ENCODE measurements at places on chromosomes 16 and 17.

GRCh38 chr17:4895121-4895520 is 4.2 kb upstream of the C17orf107 start:
- DNase-seq: no peak

DNA sequence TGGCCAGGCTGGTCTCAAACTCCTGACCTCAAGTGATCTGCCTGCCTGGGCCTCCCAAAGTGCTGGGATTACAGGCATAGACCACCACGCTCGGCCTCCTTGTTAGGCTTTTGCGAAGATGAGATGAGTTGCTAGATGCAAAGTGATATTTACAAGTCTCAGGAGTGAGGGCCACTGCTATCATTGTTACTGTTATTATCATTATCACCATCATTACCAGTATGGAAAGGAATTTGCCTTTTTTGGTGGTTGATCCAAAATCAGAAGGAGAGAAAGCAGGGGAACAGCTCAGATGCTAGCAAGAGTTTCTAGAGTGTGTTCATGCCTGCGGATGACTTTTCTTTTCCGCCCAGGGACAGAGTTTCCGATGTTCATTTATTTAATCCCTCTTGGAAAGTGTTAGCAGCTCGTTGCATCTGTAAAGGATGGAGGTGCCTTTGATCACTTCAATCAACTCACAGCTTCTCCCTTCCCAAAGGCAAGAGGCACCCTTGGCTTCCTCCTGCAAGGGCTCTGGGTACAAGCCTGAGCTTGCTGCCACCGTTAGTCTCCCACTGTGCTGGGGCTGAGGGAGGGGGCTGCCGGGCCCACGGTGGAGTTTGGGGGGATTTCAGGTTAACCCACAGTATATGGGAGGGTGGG is 21.6 kb downstream of the ITPRIPL2 start:
- DNase-seq: no peak

GRCh38 chr16:12455287-12455798 is 348.3 kb downstream of the CPPED1 start:
- DNase-seq: no peak

- no peak for DNase-seq
Measured at GRCh38 chr16:13427943-13428342, 492.0 kb upstream of the ERCC4 start.

- DNase-seq: no peak
Measured at GRCh38 chr16:84220851-84221250, 19.0 kb downstream of the KCNG4 start.

GRCh38 chr17:29777663-29778062 is 152.4 kb downstream of the SSH2 start:
- DNase-seq: no peak

DNA sequence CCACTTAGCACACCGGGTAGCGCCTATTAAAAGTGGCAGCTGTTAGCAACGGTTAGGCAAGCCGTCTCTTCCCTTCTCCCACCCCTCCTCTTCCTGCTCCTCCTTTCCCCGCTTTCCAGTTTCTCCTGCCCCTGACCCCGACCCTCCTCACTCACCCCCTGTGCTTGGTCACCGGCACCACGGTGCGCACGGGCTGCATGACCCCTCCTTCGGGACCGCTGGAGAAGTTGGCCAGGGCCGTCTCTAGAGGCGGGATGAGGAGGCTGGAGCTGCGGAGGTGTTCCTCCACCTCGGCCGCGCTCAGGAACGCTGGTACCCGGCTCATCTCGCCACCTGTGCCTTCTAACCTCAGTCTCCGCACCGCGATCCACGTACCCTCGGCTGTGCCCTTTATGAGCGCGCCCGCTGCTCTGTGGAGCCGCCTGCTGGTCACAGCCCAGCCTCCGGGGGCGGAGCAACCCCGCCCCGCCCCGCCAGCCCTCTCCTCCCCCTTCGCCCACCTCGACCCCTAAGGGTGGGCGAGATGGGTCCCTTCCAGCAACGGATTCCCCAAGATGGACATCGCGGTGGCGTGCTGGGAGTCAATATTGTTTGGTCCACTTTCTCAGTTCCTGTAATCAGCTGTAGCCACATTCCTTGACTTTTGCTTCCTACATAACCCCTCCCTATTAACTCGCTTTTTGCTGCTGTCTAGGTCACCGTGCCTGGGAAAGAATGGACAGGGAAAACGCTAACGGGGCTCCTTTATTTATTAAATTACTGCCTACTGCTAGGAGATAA is at the start of gene CRYM:
Gene CRYM, minus strand, starts transcription at position 364 of the 780 bp plus-strand sequence. Its CDS starts 39 bp downstream, at position 325.
- no peak for DNase-seq

GRCh38 chr17:81566461-81567126 is 14.4 kb upstream of the FAAP100 start:
- no peak for DNase-seq
